Prostate gland (tissue), 2 donors: ENCODE measurements at places on chromosomes 1 and 21.

- DNase-seq = no peak
Observed at GRCh38 chr1:233293556-233294446, 1.7 kb downstream of the PCNX2 start.

- DNase-seq = no peak
Observed at GRCh38 chr1:91850708-91851107, 35.2 kb downstream of the TGFBR3 start.

DNA sequence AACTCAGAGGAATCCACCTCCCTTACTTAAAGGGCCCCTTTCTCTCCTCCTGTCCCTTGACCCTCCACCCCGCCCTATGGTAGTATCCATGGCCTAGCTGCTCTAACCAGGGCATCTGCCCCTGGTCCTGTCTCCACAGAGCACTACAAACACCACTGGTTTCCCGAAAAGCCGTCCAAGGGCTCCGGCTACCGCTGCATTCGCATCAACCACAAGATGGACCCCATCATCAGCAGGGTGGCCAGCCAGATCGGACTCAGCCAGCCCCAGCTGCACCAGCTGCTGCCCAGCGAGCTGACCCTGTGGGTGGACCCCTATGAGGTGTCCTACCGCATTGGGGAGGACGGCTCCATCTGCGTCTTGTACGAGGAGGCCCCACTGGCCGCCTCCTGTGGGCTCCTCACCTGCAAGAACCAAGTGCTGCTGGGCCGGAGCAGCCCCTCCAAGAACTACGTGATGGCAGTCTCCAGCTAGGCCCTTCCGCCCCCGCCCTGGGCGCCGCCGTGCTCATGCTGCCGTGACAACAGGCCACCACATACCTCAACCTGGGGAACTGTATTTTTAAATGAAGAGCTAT lies 1.7 kb downstream of the BTG2 start:
- DNase-seq = no peak

GRCh38 chr1:213683529-213683928 lies 304.2 kb upstream of the PROX1 start:
- no peak for DNase-seq

- no peak for DNase-seq
Observed at GRCh38 chr1:246295968-246296367, 211.1 kb downstream of the SMYD3 start.

- DNase-seq = no peak
Observed at GRCh38 chr1:112992780-112993179, 36.8 kb upstream of the SLC16A1 start.

DNA sequence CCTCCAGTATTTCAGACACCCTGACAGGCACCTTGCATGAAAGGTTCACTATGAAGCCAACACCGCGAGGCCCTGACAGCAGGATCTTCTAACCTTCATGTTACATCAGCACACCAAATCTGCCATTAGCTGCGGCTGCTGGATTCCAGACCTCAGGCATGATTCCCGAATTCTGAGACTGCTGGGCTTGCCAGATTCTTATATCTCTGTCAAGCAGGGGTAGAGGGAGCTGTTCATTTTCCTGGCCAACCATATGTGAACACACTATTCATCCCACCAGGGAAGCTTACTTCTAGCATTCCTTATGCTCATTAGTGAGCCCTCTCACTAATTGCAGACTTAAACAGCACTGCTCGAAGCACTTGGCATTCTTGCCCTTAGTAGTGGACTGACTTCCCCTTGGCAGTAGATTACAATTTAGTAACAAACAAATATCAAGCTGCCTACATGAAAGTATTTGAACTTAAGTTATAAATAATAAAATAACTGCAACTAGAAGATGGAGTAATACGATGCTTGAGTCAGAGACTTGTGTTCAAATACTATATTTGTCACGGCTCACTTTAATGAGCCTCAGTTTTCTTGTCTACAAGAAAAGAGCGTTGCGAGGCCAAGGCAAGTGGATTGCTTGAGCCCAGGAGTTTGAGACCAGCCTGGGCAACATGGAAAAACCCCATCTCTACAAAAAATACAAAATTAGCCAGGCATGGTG lies 43.3 kb downstream of the NID1 start:
- no peak for DNase-seq

DNA sequence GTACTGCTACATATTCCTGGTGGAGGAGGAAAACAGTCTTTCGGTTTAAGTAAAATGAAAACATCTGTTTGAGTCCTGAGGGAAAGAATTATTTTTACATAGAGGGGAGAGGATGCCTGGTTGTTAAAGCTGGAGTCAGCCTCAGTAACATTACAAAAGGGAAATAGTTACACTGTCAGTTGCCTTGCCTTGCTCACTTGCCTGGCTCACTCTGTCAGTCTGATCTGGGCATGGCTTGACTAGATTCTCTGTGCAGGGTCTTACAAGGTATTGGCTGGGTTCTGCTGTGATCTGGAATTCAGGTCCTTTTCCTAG lies 8.4 kb upstream of the UBE2U start:
- DNase-seq = no peak

- DNase-seq = no peak
Observed at GRCh38 chr1:203521074-203521794, 27.3 kb downstream of the OPTC start.

GRCh38 chr1:117598489-117598888 lies 7.4 kb upstream of the TENT5C start:
- DNase-seq = no peak

DNA sequence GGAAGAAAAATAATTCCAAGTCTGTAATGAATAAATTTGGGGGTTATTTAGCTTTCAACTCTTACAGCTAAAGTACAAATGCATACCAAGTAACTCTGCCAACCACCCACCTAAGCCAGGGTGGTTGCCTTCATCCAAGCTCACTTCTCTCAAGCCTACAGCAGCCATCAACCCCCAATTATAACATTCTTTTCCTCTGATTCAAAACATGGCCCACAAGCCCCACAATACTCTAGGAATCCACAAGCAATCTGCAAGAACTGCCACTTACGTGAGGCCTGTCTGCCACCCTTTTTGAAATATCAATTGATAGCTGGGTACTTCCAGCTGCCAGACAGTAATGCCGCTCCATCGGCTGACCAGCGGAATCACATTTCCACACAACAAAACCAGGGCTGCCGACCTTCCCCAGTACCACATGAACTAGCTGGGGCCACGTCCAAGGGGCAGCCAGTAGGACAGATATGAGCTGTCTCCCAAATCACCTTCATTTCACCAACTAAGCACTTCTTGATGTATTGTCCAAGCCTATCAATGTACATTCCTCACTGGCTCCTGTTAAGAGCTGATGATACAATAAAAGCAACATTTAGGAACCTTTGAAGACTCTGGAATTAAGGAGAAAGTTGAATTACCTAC lies 3.2 kb downstream of the LBR start:
- no peak for DNase-seq

GRCh38 chr1:164824542-164824941 lies 265.6 kb downstream of the PBX1 start:
- no peak for DNase-seq

DNA sequence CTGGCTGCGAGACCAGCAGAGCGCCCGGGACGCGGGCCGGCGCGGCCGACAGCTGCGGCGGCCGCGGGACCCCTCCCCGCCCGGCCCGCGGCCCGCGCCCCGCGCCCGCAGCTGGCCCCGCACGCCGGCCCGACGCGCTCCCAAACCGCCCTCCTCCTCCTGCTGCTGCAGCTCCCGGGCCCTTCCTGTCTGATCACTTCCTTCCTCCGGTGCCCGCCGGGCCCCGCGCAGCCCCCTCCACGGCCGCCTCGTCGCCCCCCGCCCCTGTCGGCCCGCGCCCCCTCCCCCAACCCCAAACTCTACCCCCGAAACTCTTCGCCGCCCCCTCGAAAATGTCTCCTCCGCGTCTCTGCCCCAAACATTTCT lies 594 bp downstream of the LUZP1 start:
- peak; percentile 22 for DNase-seq

DNA sequence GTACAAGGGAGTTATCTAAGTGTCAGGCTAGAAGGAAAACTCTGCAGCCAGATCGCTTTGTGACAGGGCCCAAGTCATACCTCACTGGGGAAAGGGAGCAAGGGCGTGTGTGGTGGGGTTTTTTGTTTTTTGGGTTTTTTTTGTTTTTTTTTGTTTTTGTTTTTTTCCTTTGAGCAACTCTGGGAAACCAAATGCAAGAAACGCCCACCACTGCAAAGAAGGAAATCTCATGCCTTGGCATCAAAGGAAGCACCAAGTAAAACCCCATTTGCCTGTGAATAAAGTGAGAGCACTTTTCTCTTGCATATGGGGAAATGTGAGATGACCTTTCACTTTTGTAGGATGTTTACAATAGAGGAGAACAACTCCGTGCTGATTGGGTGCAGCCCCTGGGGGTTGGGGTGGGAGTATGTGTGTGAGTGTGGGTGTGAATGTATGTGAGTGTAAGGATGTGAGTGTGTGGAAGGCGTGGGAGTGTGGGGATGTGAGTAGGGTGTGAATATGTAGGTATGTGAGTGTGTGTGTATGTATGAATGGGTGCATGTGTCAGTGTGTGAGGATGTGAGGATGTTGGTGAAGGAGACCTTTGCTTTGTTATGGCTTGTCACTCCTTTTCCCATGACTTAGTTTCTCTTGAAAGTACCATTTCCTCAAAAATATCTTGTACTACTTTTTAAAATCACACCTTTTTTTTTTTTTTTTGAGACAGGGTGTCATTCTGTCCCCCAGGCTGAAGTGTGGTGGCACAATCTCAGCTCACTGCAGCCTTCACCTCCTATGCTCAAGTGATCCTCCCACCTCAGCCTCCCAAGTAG lies 34.6 kb downstream of the IL12RB2 start:
- DNase-seq = no peak

GRCh38 chr1:24644100-24644384 lies 940 bp downstream of the SRRM1 start:
- DNase-seq = peak; percentile 10

DNA sequence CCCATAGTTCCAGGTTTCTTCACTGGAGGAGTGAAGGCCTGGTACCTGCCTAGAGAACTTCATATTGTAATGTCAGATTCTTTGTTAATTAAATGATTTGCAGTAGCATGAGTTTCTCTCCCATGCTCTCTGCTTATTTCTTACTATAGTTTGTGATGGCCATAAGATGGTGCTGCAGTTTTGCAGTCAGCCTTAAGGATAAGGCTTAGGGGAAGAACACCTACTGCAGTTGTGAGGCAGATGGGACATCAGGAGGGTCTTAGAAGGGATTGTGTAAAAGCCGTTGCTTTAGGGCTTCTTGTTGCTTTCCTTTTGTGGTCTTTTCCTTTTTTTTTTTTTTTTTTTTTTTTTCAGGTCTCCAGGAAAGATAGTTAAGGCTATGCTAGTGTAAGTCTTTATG lies 61.8 kb downstream of the MACF1 start:
- no peak for DNase-seq

- DNase-seq = no peak
Observed at GRCh38 chr1:110626889-110627288, 20.7 kb upstream of the KCNA2 start.

GRCh38 chr1:3432306-3432705 lies 22.2 kb upstream of the ARHGEF16 start:
- no peak for DNase-seq

- no peak for DNase-seq
Observed at GRCh38 chr1:205082431-205082830, 1.8 kb downstream of the TMEM81 start.

DNA sequence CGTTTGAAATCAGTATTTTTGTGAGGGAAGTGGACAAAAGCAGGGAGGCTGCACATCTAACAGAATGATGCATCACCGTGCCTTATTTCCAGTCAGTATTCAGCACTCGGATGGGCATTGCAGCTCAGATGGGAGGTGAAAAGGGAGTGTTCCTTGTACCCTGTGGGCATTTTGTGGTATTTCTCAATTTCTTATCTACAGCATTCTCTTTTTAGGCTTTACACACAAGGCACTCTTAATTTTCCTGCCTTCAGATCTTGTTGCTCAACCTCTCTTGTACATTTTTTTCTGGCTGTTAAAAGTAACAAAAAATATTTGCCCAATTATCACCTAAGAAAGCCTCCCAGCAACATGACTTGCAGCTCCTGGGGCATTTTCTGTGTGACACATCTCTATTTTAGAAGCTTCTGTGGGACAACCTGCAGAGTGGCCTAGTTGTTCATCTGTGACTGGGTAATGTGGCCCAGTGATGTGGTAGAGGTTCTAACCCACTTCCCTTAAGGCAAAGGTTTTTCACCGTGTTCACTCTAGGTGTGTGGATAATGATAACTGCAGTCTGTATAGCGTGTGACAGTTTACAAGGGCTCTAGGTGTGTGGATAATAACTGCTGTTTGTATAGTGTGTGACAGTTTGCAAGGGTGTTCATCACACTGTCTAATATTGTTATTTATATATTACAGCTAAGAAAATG lies 257.2 kb downstream of the PTGER3 start:
- DNase-seq = no peak

DNA sequence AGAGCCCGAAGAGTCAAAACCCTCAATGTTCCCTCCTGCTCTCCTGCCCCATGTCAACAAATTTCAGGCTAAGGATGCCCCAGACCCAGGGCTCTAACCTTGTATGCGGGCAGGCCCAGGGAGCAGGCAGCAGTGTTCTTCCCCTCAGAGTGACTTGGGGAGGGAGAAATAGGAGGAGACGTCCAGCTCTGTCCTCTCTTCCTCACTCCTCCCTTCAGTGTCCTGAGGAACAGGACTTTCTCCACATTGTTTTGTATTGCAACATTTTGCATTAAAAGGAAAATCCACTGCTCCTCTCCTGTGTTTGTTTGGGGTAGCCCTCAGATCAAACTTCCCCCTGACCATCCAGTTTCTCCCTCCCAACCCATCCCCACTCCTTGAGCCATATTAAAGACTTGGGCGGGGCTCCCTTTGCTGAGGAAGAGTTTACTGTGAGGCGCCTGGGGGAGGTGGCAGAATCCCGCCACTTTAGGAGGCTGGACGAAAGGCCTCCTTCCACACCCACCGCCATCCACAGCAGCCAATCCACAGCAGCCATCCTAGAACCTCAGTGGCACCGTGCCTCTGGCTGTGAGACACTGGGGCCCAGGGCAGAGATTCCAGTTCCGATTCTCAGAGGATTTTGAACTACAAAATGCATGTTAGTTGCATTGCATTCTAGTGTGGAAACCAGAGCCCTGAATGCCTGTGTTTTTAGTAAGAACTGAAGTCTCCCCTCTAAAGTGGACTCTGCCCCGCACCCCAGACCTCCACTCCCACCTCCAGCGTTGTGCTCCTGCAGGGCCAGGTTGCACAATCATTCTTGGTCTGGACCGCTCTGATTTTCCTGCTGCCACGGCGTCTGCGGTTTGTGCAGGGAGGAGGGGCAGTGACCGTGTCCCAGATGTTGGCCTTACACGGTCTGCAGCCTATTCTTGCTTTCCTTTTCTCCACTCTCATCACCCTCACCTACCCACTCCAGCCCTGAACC lies 3.0 kb downstream of the OLFML3 start:
- DNase-seq = no peak

- no peak for DNase-seq
Observed at GRCh38 chr1:59029411-59030167, 245.7 kb upstream of the JUN start.

DNA sequence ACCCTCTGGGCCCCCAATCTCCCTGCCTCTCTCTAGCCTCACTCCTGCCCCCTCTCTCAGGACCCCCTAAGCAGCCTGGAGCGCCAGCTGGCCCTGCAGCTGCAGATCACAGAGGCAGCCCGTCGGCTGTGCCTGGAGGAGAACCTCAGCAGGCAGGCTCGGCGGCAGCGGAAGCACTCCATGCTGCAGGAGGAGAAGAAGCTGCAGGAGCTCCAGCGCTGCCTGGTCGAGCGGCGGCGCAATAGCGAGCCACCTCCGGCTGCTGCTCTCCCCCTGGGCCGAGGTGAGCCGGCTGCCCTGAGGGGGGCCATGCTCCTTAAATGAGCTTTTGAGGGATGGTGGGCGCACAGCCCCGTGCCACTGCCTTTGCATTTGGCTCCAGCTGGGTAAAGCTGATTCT lies 6.2 kb downstream of the INAVA start:
- DNase-seq = no peak

- peak; percentile 74 for DNase-seq
Observed at GRCh38 chr21:43810505-43811261, 21.3 kb downstream of the RRP1 start.
